ENCODE measurements at places on chromosomes 2 and 18.
A peak's percentile ranks its signal among the peaks of the same experiment; 100 is the strongest.

DNA sequence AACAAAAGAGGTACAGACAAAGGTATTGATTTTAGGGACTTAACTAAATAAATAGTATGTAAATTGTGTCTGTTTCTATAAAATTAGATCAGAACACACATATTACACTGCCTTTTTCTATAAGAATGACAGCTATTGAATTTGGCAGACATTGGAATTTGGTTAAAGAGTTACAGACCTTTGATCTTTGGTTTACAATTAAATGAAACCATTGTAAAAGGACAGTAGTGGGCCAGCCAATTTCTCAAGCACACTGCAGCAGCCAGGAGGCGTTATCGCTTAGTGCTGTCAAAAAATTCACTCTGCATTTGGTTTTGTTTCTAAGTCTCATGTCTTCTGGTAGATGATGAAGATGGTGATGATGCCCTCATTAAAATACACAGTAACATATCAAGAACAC is 175.9 kb downstream of the NR4A2 start:
- no peak for DNase-seq

- no peak for DNase-seq
These were observed 65.4 kb downstream of the PLA2R1 start for GRCh38 chr2:159996792-159997546.

DNA sequence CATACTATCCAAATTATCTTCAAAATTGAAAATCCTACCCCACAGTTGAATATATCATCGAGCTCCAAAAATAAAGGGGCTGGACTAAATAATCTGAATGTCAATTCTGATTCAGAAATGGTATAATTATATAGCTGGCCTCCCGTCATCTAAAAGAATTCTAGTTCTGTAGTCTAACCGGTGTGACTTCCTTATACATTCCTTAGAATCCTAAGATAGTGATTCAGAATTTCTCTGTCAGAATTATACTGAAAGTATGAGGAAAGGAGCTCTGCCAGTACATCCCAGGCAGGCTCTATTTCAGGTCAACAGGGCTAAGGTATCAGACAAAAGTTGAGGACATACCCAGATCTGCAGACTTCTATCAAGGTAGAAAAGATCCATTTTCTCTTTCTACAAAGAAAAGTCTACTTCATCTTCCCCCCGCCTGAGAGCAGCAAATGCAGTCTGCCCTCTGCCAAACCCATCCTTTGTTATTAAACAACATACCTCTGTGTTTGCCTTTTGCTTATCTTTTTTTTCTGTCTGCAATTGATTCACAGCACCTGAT is 128.5 kb downstream of the METTL4 start:
- DNase-seq: peak; percentile 67

GRCh38 chr2:36322108-36322507 is 33.5 kb upstream of the CRIM1 start:
- peak; percentile 17 for DNase-seq

DNA sequence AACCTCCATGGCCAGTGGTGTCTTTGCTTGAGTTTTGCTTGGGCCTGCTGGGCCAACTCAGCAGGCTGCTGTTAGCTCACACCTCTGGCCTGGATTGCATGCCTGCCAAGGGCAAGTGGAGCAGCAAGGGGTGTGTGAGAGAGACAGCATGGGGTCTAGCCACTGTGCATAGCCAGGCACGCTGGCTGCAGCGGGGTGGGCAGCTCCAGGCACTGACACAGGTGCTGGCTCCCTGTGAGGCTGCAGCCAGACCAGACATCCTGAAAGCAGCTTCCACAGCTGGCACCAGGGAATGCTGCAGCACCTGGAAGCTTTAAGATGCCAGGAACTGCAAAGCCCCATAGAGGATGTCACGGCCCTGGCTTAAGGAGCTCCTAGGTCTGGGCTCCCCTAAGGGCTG is 376.4 kb upstream of the VWC2L start:
- DNase-seq: no peak

DNA sequence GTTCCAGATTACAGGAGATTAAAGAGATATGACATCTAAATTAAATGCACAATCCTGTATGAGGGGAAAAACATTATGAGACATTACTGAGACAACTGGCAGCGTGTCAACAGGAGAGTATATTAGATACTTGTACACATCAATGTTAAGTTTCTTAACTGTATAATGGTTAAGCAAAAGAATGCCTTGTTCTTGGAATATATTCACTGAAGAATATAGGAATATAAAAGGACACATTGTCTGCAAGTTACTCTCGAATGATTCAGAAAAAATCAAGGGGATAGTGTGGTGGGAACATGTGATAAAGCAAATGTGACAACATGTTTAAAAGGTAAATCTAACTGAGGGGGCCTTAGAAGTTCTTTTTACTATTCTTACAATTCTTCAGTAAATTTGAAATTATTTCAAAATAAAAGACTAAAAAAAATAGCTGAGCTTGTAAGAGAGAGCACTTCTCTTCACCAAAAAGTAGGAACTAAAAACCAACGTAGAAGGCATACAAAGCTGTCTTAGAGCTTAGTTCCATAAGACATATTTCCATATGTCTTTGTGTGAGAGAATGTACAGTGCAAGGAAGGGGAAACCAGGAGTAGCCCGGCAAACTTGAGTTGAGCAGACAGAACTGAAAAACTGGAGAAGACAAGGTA is 7.5 kb downstream of the WDPCP start:
- DNase-seq: no peak

DNA sequence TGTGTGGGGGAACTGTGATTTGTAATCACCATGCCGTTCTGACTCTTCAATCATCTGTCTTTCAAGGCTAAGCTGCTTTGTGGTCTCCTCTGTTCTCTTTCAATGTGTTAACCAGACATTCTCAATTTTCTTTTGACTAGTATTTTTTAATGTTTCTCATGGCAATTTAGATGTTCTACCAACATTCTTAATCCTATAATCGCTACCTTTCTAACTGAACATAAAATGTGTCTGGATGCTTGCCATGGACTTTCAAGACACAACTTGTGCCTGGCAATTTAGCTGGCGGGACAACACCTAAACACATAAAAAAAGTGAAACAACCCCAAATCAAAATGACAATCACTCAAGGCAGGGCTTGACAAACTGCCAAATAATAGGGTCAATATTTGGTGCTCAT is 135.0 kb upstream of the ACKR3 start:
- DNase-seq: no peak

DNA sequence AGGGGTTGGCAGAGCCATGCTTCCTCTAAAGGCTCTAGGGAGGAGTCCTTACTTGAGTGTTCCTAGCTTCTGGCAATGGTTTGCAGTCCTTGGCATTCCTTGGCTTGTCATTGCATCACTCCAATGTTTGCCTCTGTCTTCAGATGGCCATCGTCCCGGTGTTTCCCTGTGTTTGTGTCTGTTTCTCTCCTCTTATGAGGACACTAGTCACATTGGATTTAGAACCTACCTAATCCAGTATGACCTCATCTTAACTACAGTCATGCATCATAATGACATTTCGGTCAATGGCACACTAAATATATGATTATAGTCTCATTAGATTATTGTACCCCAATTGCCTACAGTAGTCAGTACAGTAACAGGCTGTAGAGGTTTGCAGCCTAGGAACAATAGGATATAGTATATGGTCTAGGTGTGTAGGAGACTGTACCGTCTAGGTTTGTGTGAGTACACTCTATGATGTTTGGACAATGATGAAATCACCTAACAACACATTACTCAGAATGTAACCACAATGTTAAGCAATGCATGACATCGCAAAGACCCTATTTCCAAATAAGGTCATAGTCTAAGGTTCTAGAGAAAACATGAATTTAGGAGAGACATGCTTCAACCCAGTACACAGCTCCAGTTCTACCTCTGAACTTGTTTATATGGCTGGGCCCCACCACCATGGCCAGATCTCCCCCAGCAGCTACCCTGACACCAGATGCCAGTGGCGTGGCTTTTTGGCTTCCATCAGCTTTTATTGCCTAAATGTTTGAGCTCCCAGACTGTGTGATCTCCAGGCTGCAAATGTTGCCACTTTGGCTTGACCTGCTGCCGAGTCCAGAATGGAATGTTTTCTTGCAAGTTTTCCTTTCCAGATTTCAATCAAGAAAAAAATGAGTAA is 22.1 kb downstream of the SRD5A2 start:
- DNase-seq: no peak

DNA sequence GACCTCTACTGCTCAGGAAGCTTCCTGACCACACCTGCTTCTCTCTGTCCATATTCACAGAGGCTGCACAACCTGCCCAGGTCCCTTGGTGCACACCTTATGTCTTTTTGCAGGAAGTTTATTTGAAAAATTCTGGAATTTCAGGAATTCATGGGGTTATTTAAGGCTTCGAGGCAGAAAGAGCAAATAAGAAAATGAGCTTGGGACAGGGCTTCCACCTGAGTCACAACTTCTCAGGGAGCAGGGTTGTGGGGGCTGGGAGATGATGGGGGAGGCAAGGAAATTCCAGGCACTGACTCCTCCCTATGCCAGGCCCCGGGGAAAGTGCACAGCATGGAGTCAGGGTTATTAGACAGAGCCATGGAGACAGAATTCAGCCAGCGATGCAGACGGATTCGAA is 57.7 kb downstream of the INHBB start:
- peak; percentile 30 for DNase-seq

GRCh38 chr2:148876595-148877402 is 1.8 kb downstream of the KIF5C start:
- DNase-seq: peak; percentile 4

DNA sequence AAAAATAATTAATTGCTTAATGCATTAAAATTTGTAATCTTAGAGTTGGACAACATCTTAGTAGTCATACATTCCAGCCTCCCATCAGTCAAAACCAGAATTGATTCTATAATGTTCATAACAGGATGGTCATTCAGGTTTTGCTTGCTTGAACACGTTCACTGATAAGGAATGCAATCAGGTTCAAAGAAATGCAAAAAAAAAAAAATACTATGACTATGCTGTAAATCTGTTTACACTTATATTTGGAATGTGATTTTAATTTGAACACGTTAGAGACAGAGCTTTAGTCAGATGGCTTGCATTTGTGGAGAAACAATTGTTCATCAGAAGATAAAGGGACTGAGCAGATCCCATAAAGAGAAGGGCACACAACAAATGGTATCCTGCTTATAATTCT is 131.3 kb upstream of the UNC80 start:
- DNase-seq: peak; percentile 63

DNA sequence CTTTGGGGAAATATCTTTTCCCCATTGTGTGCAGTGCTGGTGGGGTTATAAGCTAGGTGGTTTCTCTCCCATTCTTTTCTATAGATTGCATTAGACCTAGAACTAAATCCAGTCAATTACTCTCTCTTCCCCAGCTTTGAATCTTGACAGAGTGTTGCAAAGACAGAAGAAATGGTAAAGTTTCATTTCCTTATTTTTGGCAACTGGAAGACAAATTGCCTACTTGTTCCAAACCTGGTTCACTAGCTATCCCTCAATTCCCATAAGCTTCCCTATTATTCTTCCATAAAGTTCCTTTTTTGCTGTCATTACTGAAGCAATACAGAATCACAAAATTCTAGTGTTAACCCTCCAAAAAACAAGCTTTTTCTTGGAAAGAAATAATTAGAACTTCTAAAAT is 94.0 kb upstream of the ITGA4 start:
- no peak for DNase-seq

GRCh38 chr18:46591783-46592391 is 65.1 kb downstream of the LOXHD1 start:
- DNase-seq: no peak

DNA sequence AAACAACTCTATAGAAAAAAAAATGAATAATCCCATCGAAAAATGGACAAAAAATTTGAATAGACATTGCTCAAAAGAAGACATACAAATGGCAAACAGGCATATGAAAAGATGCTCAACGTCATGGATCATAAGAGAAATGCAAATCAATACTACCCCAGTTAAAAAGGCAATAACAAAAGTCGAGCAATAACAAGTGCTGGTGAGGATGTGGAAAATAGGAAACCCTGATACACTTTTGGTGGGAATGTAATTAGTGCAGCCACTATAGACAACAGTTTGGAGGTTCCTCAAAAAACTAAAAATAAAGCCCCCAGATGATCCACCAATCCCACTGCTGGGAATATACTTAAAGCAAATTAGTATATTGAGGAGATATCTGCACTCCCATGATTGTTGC is 701.5 kb downstream of the NUP35 start:
- no peak for DNase-seq

DNA sequence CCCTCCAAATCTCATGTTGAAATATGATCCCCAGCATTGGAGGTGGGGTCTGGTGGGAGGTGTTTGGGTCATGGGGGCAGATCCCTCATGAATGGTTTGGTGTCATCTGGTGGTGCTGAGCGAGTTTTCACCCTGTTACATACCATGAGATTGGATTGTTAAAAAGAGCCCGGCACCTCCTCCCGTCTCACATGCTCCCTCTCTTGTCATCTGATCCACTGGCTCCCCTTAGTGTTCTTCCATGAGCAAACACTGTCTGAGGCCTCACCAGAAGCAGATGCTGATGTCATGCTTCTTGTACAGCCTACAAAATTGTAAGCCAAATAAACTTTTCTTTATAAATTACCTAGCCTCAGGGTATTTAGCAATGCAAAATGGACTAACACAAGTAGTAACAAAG is 405.0 kb upstream of the SLC39A10 start:
- DNase-seq: no peak

DNA sequence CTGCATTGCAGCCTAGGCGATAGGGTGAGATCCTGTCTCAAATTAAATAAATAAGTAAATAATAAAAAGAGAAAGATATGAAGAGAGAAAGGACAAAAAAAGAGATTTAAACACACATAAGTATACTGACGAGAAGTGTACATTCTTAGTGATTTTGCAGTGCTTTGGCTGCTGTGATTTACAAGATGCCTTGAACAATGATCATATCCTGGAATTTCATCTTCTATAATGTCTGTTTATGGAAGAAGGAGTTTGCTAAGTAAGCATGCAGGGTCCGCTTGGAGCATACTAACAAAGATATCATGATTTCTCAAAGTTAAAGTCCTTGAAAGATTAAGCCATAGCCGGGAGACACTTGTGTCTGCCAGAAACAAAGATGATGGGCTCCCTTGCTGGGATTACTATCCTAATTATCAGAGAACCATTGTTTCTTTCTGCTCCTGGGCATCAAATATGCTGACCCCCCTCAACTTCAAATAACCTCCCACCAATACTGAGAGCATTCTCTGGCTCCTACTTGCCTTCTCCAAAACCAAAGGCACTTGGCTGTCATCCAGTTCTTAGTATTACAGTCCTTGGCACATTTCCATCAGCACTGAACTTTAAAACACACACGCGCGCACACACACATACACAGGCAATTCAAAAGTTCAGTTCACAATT is 47.5 kb upstream of the STAM2 start:
- no peak for DNase-seq

DNA sequence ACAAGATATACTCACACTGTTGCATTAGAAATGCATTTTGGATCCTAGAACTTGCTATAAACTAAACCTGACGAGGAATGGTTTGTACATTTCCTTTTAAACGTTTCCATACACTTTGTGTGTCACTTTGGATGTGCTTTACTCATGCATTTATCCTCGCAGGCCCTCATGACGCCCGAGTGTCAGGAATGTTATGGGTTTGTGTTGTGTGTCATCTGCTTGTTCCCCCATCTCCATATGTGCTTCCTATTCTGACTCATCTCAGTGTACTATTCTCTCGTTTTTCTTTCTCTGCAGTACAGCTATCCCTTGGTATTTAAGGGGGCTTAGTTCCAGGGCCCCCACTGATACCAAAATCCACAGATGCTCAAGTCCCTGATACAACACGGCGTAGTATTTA is 121.5 kb upstream of the RASGRP3 start:
- DNase-seq: no peak

GRCh38 chr18:57741273-57741672 is 61.8 kb downstream of the ATP8B1 start:
- DNase-seq: no peak
